ENCODE measurements at places on chromosomes 4 and X.

GRCh38 chr4:151582098-151582497, 173.1 kb downstream of the FHIP1A start:
- DNase-seq = no peak

- no peak for DNase-seq
These were observed 308.1 kb upstream of the PPARGC1A start for GRCh38 chr4:24197955-24198354.

- DNase-seq = no peak
These were observed 7.5 kb upstream of the LHFPL1 start for GRCh38 chrX:112687189-112687691.

DNA sequence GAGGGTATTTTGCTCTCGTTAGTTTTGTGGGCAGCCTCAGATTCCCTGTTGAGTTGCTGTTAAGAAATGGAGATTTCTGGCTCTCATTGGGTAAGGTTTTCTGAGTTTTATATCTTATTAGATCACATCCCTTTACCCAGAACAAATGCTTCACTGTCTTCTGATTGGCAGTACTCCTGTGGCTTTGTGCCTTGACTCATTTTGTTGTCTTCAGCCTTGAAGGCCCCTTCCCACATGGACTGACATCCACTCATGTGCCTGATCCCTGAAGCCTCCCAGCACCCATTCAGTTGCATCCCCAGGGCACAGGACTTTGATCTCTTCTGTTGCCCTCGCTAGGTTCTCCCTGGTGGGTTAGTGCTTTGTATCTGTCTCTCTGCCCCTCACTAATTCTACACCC, 10.4 kb downstream of the MED28 start:
- no peak for DNase-seq

DNA sequence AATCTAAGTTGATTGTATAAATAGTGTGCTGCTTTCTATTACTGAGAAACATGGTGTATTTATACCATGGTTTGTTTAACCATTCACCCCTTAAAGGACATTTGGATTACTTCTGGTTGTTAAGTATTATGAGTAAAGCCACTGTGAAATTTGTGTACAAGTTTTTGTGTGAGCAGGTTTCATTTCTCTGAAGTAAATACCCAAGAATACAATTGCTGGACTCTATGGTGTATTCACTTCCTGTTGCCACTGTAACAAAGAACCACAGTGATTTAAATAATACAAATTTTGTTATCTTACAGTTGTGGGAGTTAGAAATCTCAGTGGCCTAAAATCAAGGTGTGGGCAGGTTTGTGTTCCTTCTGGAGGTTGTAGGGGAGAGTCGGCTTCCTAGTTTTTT, 869.6 kb downstream of the CCSER1 start:
- DNase-seq = no peak

DNA sequence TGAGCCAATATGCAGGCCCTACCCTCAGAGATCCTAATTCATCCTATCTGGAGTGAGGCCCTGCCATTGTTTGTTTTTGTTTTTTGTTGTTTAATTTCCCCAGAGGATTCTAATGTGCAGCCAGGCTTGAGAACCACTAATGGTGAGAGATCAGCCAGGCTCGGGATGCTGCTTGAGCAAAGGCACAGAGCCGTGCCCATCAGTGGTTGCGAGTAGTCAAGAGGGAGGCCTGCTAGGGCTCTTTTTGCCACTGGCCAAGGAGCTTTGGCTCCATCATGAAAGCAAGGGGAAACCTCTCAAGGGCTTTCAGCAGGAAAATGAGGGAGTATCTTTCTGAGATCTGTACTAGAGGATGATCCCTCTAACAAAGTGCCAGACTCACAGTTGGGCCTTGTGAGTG, 2.7 kb downstream of the TCEANC start:
- no peak for DNase-seq

DNA sequence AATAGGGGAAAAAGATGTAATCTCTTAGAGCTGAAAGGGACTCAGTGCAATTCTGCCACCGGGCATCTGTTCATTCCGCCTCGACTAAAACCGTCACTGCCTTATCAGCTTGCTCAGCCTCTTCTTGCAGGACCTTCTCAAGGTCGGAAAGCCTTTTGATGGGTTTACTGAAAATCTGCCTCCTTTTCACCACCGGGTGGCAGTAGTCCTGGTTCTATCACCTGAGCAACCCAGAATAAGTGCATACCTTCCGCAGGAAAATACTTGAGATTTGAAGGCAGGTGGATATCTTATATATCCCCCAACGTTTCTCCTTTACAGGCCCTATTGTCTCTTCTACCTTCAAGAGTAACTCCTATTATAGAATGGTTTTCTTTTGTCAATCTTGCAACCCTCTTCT, 103.4 kb upstream of the PAK3 start:
- no peak for DNase-seq

GRCh38 chr4:154559494-154560418, 3.1 kb upstream of the FGB start:
- no peak for DNase-seq

DNA sequence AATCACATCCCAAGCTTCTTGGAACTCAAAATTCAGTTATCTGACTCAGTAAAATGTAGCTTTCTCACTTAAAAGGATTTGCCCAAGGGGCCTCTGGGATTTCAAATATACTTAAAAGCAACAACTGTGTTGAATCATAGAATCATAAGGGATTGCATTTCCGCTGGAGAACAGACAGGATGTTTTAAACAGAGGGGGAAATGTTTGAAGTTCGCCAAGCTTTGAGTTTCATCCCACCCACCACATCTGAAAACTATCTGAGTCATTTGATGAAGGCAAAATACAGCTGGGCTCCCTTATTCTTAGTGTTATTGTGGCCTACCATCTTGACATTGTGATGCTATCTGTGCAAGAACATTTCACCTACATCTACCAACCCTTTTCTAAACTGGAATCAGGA, 73.5 kb downstream of the PPP1R2C start:
- no peak for DNase-seq

DNA sequence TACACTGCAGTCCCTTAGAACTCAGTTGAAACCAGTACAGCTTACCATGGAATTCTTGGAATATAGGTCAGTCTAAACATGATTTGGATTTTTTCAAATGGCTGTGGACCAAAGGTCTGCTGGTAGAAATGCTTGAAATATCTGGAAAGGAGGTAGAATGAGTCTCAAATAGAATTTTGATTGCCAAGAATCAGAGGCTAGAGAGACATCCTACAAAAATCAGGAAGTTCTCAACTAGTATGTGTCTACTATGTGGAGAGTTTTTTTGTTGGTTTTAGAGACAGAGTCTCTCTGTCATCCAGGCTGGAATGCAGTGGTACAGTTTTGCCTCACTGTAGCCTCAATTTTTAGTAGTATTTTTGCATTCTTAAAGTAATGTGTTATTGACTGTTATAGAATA, 53.6 kb downstream of the PAQR3 start:
- no peak for DNase-seq

GRCh38 chr4:8261851-8262535, 7.6 kb upstream of the HTRA3 start:
- DNase-seq = no peak

DNA sequence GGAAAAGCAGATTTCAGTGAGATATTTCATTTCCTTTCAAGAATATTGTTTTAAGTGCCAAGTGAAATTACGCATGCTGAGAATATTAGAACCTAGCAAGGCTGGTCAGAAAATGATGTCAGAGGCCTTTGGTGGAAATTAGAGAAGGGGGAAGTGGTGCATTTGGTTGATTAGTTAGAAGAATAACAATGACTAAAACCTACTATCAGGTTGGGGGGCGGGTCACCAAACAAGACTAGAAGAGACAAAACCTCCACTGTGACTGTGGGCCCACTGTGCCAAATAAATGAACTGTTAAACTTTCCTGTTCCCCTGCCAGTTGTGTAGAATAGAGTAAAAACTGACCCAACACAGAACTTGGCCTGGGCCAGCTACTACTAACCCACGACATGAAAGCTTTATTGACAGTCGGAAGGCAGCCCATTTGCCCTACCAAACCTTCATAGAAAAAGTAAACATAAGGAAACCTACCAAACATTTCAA, 2.9 kb downstream of the RAPGEF2 start:
- DNase-seq = no peak

- no peak for DNase-seq
These were observed 14.3 kb upstream of the IL21 start for GRCh38 chr4:122635205-122635604.

DNA sequence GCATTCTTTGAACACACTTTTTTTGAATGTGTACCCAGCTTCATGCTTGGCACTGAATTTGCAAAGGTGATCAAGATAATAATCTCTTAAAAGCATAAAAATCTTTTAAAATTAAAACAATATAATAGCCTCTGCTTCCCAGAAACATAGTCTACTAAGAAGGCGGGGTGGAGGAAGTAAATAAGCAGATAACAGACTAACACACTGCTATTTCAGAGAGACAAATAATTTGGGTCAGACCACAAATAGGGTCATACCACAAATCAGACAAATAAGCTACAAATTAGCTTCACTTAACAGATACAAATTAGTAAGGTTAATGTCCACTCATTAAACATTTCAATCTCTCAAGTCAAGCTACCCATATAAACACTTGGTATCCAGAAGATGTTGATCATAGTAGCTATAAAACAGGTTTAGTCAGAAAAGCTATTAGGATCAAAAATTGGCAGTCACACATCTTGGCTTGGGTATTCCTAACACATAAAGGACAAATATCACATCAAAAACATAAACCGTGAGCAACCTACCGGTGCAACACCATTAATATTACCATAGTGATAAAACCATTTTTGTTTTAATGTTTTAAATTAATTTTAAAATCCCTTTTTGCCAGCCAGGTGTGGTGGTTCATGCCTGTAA, 47.3 kb downstream of the PPP3CA start:
- no peak for DNase-seq

DNA sequence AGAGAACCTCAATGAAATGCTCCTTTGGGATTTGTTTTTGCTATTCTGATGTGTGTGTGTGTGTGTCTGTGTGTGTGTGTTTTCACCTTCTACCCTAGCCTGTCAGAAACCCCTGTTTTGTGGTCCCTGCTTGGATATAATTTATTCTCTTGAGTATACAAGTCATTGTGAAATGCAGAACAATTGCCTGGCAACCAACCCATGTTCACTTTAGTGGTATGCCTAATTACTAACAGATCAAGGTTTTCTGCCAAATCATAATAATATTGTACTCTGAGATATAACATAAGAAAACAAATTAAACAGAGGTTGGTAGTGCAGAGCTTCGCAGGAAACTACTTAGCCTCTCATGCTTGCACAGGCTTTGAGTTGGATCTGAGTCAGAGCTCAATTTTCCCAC, 7.0 kb upstream of the TET2 start:
- no peak for DNase-seq

GRCh38 chr4:124596816-124597215, 115.7 kb downstream of the ANKRD50 start:
- DNase-seq = no peak
